ENCODE measurements at places on chromosomes 5 and 9. TPM values are rescaled to one million over a fixed set of nuclear protein-coding genes. Genes with fewer than 3 reads are reported as not detected.

The C5orf58 gene
- total RNA-seq, result not detected

GRCh38 chr5:39475159-39475571 lies 50.4 kb upstream of the DAB2 start:
- no peaks in the 10 kb centered on the region for H3K4me1 ChIP-seq
- no peak overlapping the region for H3K4me3 ChIP-seq
- no peak for DNase-seq
- no peak overlapping the region for H3K27ac ChIP-seq
- no peaks in the 10 kb centered on the region for H3K27me3 ChIP-seq

DNA sequence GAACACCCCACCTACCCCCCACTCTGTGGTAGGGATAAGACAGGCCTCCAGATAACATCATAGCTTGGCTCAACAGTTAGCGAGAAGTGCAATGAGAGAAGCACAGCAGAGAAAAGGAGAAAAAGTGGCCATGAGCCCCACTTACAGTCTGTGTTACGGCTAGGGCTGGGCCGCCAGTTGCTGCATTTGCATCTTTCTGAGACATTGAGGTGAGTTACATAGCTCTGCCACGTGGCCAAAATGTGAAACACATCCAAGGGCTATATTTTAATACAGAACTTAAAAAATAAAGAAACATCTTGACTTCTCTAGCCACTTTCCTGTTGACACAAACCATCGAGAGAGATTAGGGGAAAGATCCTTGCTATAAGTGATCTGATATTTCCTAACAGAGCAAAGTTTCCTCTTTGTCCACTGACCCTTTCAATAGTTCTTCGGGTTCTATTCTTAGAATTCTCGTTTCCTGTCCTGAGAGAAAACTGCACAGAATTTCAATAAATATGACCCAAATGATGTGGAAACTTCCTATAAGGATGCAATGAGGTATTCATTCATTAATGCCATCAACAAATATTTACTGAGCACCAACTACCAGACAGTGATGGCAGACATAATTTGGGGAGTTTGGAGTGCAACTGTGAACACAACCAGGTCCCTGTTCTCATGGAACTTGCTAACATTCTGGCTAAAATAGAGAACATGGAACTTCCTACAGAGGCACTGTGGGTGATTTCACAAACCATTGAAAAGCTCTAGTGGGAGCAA lies 3.2 kb upstream of the TLE4 start:
- no peaks in the 10 kb centered on the region for H3K36me3 ChIP-seq
- peaks cover 8% of the 10 kb centered on the region for H3K4me1 ChIP-seq

The SCAI gene
- total RNA-seq, result 7.6 TPM

- no peaks in the 10 kb centered on the region for H3K27me3 ChIP-seq
- no peaks in the 10 kb centered on the region for H3K36me3 ChIP-seq
- no peak for DNase-seq
- H3K27ac ChIP-seq, result peak overlapping the region; percentile 46
- H3K4me1 ChIP-seq, result peaks cover 38% of the 10 kb centered on the region
These were observed 654 bp downstream of the RANBP6 start for GRCh38 chr9:6014670-6015270.

DNA sequence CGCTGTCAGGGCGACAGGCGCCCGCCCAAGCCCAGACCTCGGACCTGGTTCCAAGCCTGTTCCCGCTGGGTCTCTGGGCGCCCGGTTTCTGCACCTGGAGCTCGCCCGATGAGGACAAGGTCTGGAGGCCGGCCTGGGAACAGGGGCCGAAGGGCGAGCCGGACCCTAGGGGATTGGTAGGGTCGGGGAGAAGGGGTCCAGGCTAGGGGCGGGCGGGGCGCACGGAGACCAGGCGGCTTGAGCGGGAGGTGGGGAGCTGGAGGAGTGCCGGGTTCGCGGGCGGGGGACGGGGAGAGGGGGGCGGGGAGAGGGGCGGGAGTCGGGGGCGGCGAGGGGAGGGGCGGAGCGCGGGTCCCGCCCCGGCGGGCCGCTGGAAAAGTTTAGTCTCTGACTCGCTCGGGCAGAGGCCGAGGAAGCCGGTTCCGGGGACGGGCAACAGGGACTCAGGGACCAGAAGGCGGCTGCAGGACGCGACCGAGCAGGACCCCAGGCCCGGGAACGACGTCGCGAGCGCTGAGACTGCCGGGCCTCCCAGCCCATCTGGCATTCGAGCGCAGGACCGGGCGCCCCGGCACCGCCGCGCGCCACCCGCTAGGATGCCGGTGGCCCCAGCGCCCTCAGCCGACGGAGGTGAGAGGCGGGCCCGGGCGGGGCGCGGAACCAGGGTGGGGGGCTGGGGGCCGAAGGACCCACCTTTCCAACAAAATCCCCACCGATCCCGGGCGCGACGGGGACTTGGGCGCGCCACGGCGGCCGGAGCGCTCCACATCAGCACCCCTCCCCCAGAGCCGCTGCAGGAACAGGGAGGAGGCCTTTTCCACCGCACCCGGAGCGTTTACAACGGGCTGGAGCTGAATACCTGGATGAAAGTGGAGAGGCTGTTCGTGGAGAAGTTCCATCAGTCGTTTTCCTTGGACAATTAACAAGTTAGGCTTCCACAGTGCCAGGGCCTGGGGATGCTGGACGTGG lies at the start of gene S1PR3:
Gene S1PR3, plus strand, starts transcription at position 403 of the 969 bp plus-strand sequence. CDS start 9,733 bp downstream, outside the sequence.
- peak; percentile 62 for DNase-seq
- H3K4me3 ChIP-seq, result peak within 1 kb of the TSS; percentile 79
- H3K27ac ChIP-seq, result no peak within 1 kb of the TSS
- no peaks in the 10 kb centered on the region for H3K27me3 ChIP-seq
- H3K4me1 ChIP-seq, result peaks cover 32% of the 10 kb centered on the region

The ZNF483 gene
- total RNA-seq, result 8.6 TPM

- H3K4me1 ChIP-seq, result no peaks in the 10 kb centered on the region
- no peak overlapping the region for H3K4me3 ChIP-seq
- DNase-seq, result no peak
- H3K27me3 ChIP-seq, result no peaks in the 10 kb centered on the region
- no peaks in the 10 kb centered on the region for H3K36me3 ChIP-seq
These were observed 59.1 kb upstream of the IER5L start for GRCh38 chr9:129237164-129237611.

DNA sequence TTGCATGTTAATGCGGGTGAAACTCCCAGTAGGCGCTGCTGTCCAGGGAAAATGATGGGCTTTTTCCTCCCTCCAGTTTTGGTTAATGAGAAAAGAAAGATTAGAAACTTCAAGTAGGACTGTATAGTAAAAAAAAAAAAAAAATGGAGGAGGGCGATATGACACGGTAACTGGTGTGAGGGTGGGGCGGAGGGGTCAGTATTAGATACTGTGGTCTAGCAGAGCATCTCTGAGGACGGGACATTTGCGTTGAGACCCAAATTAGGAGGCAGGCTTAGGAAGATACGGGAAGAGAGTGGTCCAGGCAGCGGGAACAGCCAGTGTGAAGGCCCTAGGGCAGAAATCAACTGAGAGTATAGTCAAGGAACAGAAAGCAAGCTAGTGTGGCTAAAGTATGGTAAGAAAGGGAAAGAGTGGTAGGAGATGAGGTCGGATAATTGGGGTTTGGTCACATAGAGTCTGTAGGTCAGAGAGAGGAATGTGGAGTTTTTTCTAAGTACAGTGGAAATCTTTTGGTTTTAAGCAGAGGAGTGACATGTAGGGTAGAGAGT lies 707 bp downstream of the RMND5B start:
- H3K27me3 ChIP-seq, result no peaks in the 10 kb centered on the region
- H3K27ac ChIP-seq, result peak overlapping the region; percentile 88
- H3K4me3 ChIP-seq, result peak overlapping the region; percentile 75
- H3K4me1 ChIP-seq, result peaks cover 16% of the 10 kb centered on the region

DNA sequence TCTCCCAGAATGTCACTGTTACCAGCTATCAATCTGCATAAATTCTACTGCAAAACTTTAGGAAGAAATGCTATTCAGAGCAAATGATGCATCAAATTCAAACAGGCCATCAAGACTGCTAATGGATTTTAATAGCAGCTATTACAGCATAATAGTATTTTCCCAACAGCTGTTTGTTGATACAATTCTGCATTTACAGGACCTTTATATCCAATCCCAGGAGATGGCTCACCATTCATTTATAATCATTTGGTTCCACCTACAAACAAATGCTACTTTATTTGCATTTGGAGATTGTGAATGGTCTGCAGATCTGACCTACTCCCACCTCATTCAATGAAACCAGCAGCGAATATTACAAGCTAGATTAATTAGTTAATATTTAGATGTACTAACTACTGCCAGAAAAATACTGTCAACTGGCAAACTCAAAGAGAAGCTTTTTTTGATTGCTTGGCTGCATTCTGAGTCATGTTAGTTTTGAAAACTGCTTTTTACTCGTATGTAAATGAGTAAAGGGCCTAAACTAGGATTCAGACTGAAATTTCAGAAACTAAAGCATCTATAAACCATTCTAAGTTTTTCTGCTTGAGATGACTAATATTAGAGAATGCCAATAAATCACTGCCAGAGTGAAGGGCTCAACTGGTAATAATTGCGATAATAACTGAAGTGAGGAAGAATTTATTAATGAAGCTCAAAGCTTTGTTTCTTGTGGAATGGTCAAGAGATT lies 7.1 kb upstream of the PCA3 start:
- H3K27ac ChIP-seq, result no peak overlapping the region
- H3K27me3 ChIP-seq, result no peaks in the 10 kb centered on the region
- no peak overlapping the region for H3K4me3 ChIP-seq
- no peaks in the 10 kb centered on the region for H3K36me3 ChIP-seq
- no peaks in the 10 kb centered on the region for H3K4me1 ChIP-seq
- DNase-seq, result no peak

The MYO10 gene
- 162 TPM for total RNA-seq

DNA sequence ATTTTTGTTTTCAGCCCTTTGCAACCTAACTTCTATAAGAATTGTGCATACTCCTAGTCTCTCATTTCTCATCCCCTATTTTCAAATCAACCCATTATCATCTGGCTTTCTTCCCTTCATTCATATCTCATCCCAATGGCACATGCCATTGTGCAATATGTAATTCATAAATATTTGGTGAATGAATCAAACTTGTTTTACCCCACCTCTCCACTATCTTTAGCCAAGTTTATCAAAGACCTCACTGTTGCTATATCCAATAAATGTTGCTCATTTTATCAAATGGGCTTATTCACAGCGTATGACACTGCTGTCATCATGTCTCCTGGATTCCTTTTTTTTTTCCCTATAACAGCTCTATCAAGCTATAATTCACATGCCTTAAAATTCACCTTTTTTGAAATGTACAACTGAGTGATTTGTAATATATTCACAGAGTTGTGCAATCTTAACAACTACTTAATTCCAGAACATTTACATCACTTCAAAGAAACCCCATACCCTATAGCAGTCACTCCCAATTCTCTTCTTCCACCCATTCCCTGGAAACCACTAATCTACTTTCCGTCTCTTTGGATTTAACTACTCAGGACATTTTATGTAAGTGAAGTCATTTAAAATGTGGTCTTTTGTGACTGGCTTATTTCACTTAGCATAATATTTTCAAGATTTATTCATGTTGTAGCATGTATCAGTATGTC lies 214.4 kb upstream of the PAPPA start:
- DNase-seq, result no peak
- no peak overlapping the region for H3K27ac ChIP-seq
- H3K4me3 ChIP-seq, result no peak overlapping the region
- H3K4me1 ChIP-seq, result no peaks in the 10 kb centered on the region

- no peak overlapping the region for H3K27ac ChIP-seq
- no peaks in the 10 kb centered on the region for H3K27me3 ChIP-seq
- peaks cover 46% of the 10 kb centered on the region for H3K4me1 ChIP-seq
- H3K4me3 ChIP-seq, result no peak overlapping the region
These were observed 2.3 kb upstream of the SCGB3A1 start for GRCh38 chr5:180593446-180594206.

Measured in body of pancreas (tissue), 4 donors.